Occipital lobe (tissue), 3 donors: ENCODE measurements at places on chromosomes 3 and 15.

- no peak for DNase-seq
These were observed 8.5 kb downstream of the ISL2 start for GRCh38 chr15:76344893-76345582.

GRCh38 chr15:35674873-35675781, 129.2 kb upstream of the DPH6 start:
- no peak for DNase-seq

DNA sequence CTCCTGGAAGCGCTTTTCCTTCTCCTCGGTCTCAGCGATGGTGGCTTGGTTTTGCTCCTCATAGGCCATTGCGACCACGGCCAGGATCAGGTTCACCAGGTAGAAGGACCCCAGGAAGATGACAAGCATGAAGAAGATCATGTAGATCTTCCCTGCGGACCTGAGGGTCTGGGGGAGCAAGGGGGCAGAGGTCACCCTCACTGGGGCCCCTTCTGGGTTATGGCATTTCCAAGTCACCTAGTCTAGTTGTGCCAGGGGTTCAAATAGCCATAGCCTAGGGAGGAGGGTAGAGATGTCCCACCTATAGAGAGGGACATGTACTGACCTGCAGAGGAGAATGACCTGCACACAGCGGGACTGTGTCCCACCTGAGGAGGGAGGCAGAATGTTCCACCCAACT, 43.5 kb downstream of the SCN5A start:
- no peak for DNase-seq

- peak; percentile 13 for DNase-seq
These were observed 39.1 kb downstream of the RASGRP1 start for GRCh38 chr15:38525489-38525888.

- no peak for DNase-seq
These were observed 1.9 kb downstream of the CSK start for GRCh38 chr15:74783808-74784175.

GRCh38 chr3:66854601-66855151, 143.4 kb upstream of the KBTBD8 start:
- no peak for DNase-seq

GRCh38 chr3:12828751-12829150, 12.6 kb downstream of the RPL32 start:
- DNase-seq: no peak

GRCh38 chr3:50333744-50334328, 5.8 kb upstream of the TUSC2 start:
- no peak for DNase-seq

DNA sequence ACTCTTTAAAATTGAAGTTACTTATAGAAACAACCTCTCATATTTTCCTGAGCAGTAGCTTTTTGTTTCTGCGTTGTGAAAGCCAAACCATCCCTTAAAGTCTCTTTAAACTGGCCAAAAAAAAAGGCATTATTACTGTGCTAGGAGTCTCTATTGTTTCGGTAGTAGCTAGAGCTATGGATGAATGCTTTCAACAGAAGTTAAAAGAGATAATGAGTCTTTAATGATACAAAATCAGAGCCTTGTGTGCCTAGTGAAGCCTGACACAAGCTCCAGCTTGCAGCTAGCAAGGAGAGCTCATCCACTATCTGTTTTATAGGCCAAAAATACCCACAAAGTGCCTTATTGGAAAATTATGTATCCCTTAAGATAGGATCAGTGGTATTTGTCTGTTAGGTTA, 360.4 kb upstream of the CDIN1 start:
- no peak for DNase-seq

DNA sequence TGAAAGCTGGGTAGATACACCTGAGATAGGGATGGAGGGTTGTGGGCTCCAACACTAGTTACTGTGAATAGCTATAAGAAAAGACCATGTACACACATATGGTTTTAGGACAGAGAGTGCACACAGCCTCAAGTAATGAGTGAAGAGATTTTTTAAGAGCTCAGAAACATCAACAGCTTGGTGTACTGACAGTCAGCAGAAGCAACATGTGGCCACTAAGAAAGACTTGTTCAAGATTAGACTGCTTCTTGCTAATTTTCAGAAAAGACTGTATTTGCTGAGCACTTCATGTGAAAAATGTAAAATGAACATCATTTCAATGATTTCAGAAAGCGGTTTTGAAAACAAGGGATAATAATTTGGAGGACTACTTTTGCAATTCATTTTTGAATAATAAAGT, 10.3 kb downstream of the ANKRD28 start:
- DNase-seq: no peak

DNA sequence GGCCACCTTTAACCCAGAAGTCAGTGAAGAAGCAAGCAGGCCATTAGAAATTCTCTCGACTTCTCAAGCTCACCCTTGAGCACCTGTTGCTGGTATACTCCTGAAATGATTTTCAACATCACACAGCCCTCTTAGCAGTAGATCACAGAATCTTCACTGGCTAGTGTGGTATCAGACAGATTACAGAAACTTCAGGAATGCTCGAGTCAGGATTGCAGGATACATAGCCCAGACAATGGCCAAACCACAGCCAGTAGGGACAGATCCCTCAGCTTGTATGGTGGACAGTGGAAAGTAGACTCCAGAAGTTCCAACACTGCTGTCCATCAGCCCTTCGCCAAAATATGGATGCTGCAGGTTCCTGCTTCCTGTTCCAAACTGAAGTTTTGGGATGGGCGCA, 4.5 kb upstream of the KLHL40 start:
- no peak for DNase-seq

- DNase-seq: no peak
These were observed 397.4 kb downstream of the OTOL1 start for GRCh38 chr3:161893972-161894371.

DNA sequence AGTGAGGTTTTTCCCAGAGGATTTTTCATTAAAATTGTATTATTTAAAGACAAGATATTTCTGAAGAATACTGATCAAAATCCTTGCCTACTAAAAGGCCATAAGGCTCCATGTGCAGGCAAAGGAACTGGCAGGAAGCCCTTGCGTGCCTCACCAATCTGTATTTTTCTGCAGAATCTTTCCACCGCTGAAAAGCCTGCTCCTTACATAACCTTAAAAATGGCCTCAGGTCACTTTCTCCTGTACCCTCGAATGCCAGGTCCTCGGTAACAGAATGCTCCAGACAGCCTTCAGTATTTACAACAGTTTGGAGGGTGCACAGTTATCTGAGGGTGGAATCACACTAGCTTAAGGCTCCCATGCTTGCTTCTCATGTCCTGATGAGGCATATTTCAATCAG, 3.2 kb downstream of the MORC1 start:
- no peak for DNase-seq

DNA sequence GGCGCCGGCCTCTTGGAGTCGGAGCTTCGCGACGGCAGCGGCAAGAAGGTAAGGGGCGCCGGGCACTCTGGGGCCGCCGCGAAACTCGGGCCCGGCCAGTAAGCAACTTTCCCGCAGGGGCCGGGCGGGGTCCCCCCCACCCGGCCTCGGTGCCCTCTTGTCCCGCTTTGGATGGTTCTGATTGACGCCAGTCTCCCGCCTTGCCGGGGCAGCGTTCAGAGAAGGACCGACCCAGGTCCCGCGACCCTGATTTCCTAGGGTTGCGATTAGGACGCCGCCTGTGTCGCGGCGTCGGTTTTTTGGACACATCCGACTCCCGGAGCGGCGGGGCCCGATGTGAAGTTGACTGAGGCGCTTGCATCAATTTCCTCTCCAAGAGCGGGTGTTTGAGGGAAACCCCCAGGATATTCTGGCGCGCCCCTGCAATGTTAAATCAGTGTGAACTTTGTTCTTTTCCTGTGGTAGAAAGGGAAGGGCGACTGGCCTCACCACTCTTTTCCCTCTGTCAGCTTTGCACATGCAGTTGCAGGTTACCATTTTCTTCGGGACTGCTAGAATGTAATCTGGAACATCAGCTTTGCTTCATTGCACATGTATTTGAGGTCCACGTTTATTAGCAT, 755 bp downstream of the PDE8A start:
- no peak for DNase-seq

- no peak for DNase-seq
These were observed 169.6 kb upstream of the GADL1 start for GRCh38 chr3:31064021-31064420.

GRCh38 chr3:152976239-152976638, 141.3 kb downstream of the P2RY1 start:
- DNase-seq: no peak

GRCh38 chr3:4533489-4534443, 40.6 kb downstream of the ITPR1 start:
- no peak for DNase-seq

DNA sequence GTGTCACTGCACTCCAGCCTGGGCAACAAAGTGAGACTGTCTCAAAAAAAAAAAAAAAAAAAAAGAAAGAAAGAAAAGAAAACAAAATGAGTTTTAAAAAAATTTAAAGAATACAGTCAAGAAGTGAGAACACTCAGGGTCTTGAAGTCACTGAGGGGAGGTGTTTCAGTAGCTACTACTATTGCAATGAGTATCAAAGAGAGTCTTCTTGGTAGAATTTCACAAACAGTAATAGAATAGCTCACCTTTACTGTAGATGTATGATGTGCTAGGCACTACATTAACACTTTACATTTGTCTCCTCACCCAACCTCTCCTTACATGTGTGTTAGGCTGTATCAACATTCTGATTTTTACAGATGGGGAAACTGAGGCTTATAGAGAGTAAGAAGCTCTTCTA, 43.9 kb downstream of the EOMES start:
- no peak for DNase-seq

GRCh38 chr3:43038010-43038409, 58.9 kb downstream of the GASK1A start:
- DNase-seq: no peak

GRCh38 chr15:41655716-41656115, 4.5 kb upstream of the MGA start:
- no peak for DNase-seq

- DNase-seq: no peak
These were observed 68.7 kb upstream of the BLM start for GRCh38 chr15:90648137-90649070.

GRCh38 chr15:84929795-84930603, 45.5 kb downstream of the SLC28A1 start:
- DNase-seq: no peak

DNA sequence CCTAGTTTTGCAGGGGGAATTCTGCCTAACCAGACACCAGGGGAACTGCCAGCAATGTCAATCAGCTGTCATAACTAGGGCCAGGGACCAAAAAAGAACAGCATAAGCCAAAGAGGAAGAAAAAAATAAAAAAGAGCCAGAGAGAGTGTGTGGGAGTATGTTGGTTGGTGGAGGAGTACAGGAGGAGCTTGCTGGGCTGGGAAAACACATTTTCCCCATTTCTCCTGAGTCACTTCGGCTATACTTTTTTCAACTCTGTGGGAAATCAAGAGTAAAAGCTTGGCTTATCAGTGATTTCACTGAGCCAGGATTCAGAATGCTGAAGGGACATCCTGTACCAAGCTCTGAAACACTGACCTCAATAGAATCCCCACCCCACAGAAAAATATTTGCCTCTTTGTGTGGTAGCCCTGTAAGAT, 144.7 kb upstream of the DPH6 start:
- no peak for DNase-seq

DNA sequence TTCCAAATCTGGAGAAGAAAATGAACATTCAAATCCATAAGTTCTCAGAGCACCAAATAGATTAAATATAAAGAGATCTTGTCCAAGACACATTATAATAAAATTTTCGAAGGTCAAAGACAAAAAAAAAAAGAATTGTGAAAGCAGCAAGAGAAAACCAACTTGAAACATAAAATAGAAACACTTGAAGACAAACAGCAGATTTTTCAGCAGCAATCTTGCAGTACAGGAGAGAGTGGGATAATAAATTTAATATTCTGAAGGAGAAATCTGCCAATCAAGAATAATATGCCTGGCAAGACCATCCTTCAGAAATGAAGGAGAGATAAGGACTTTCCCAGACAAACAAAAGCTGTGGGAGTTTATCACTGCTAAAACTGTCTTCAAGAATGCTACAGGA, 150.5 kb upstream of the COL8A1 start:
- DNase-seq: no peak

GRCh38 chr3:126872701-126873342, 110.1 kb upstream of the PLXNA1 start:
- no peak for DNase-seq

- DNase-seq: no peak
These were observed 208.4 kb downstream of the TNIK start for GRCh38 chr3:171251835-171252234.

GRCh38 chr15:70794596-70795310, 31.4 kb upstream of the UACA start:
- no peak for DNase-seq

- DNase-seq: no peak
These were observed 126.5 kb downstream of the CMSS1 start for GRCh38 chr3:99943931-99944761.

DNA sequence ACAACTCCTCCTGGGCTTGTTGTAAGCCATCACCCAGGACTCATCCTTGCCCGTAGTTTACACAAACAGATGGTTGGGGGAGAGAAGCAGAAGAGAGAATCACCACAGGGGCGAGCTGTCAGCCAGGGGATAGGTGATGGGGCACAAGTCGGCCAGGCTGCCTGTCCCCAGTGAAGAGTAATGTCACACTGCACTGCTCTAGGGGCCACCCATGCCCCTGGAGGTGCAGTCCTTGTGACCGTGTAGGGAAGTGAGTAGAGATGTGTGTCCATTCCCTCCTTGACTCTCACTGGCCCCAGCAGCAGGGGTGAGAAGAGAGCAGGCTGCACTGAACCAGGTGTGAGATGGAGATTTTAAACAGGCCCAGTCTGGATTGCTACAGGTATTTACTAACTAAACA, 17.1 kb upstream of the PRSS50 start:
- no peak for DNase-seq

- no peak for DNase-seq
These were observed 1.2 kb downstream of the TBL1XR1 start for GRCh38 chr3:177196008-177196455.

GRCh38 chr3:48899273-48899672, 591 bp upstream of the SLC25A20 start:
- DNase-seq: no peak

- peak; percentile 2 for DNase-seq
These were observed 21.7 kb upstream of the GMNC start for GRCh38 chr3:190883973-190884832.

GRCh38 chr3:187112934-187113793, 26.1 kb downstream of the RPL39L start:
- no peak for DNase-seq

- DNase-seq: no peak
These were observed 385.0 kb upstream of the C2CD4B start for GRCh38 chr15:62550106-62550505.

GRCh38 chr15:46707452-46707851, 1009.9 kb upstream of the SEMA6D start:
- DNase-seq: no peak

DNA sequence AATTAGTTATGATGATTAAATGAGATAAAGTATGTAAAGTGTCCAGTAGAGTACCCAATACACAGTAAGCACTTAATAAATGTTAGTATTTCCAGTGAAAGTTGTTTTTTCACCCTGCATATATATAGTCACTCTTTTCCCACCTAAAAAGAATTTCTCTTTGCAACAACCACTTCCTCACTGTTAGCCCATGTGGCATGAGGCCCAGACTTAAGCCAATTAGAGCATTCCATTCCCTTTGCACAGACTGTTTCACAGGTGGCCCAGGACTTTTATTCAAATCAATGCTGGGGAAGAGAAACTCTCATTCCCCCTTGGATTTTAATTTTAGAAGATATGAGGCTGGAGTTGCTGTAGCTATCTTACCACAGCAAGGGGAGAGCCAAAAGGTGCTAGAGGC, 3.7 kb downstream of the IFT80 start:
- no peak for DNase-seq

GRCh38 chr3:17179381-17180205, 294.8 kb downstream of the PLCL2 start:
- DNase-seq: no peak
